Stimulated activated CD8-positive, alpha-beta memory T cell treated with anti-CD3 and anti-CD28 coated beads, Interleukin-12 subunit alpha, Interleukin-12 subunit beta, amount 100 ng/mL, for 4 hours (primary cell): ENCODE measurements at places on chromosomes 16 and 17.

GRCh38 chr17:78971756-78972506, 7.8 kb downstream of the LGALS3BP start:
- no peak for DNase-seq

DNA sequence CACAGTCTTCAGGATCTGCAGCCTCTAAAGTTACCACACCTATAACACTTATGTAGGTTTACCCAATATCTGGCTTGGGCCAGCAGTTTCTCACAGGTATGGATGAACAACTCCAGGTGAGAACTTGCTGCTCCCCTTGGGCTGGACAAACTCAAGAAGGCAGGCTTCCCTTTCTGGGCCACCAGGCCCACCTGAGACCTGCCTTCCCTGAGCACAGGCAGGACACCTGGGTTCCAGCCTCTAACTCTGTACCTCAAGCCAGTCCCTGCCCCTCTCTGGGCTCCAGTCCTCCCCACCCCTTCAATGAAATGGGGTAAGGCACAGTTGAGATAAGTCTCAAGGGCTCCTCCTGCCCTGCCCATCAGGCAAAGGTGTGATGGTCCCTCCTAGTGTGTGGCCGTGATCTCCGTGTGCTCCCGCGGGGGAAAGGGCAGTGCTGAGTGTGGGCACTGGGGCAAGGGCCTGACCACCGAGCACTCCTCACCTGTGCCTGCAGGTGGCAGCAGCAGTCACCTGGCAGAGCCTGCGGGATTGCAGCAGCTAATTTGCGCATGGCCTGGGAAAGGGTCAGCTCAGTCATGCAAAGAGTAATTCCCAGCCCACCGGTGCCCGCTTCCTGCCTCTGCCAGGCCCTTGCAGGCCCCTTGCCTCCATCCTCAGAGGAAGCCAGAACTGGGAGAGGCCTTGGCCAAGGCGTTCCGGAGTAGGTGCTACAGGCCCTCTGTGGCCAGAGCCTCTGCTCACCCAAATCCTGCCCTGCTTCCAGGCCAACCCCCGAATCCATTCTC, 28.2 kb upstream of the ADGRG1 start:
- DNase-seq: no peak

- no peak for DNase-seq
Observed at GRCh38 chr16:17364319-17365210, 106.2 kb downstream of the XYLT1 start.

DNA sequence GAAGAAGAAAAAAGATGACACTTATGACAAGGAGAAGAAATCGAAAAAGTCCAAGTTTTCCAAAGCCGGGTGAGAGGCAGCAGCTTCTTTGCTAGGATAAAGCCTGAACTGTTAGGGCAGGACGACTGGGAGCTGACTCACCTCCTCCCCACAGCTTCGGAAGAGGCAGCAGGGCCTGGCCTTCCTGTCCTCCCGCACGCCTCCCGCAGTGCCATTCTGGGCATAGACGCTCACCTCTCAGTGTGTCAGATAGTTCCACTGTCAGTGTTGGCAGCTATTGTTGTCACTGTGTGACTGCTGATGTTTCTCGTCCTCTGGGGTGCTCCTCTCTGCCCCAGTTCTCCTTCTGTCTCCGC, 12.6 kb downstream of the UBN1 start:
- no peak for DNase-seq

DNA sequence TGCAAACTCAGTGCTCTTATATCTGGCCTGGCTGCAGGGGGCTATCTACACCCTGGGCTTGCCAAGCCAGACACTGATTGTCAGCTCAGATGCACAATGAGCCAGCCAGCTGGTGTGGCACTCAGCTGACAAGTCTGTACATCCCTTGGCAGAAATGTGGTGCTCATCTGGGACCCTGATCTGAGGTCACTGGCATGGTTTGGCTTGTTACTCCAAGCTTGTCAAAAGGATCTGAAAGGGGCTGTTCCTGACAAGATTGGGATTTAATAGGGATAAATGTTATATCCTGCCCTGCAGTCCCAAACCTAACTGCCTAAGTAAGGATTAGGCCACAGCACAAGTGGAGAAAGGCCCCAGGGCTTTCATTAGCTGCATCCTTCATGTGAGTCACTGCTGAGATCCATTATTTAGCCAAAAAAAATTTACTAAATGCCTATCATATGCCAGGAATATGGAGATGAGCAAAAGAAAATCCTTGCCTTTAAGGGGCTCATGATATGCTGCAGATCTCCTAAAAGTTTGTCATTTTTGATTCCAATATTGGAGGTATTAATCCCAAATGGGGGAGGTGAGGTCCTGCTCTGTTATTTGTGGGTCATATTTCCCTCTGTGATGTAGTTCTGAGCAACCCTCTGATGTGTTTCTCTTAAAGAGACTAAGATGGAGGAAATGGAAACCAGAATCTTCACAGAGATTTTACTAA, 6.3 kb downstream of the SLC6A2 start:
- DNase-seq: no peak
